Mesothelial cell of epicardium (in vitro differentiated cells): ENCODE measurements at places on chromosomes 13 and 19.
A peak's percentile ranks its signal among the peaks of the same experiment; 100 is the strongest.

GRCh38 chr13:101942038-101942437 lies 459.8 kb downstream of the FGF14 start:
- DNase-seq, result no peak

DNA sequence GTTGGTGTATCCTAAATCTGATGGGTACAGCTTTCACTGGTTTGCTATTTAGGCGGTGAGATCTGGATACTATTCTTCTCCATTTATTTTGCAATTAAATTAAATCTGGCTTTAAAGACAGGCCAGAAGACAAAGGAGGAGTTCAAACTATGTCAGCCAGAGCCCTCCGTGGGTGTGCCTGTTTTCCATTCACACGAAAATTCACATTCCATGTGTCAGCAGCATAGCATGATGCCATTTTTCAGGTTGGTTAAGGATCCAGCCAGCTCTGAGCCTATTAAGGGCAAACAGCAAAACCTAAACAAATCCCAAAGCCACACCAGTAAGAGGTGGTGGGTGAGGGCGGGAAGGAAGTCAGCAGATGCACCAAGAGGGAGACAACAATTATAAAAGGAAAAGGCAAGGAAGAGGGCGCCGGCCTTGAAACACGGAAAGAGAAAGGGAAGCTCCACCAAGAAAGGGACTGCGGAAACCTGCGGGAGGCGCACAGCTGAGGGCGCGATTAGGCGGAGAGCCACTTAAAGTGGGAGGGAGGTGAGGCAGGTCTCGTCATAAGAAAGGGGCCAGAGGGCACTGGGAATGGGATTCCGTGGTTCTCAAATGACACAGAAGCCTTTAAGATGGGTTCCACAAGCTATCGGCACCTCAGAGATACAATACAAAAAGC lies 43.0 kb downstream of the CARS2 start:
- peak; percentile 11 for DNase-seq

DNA sequence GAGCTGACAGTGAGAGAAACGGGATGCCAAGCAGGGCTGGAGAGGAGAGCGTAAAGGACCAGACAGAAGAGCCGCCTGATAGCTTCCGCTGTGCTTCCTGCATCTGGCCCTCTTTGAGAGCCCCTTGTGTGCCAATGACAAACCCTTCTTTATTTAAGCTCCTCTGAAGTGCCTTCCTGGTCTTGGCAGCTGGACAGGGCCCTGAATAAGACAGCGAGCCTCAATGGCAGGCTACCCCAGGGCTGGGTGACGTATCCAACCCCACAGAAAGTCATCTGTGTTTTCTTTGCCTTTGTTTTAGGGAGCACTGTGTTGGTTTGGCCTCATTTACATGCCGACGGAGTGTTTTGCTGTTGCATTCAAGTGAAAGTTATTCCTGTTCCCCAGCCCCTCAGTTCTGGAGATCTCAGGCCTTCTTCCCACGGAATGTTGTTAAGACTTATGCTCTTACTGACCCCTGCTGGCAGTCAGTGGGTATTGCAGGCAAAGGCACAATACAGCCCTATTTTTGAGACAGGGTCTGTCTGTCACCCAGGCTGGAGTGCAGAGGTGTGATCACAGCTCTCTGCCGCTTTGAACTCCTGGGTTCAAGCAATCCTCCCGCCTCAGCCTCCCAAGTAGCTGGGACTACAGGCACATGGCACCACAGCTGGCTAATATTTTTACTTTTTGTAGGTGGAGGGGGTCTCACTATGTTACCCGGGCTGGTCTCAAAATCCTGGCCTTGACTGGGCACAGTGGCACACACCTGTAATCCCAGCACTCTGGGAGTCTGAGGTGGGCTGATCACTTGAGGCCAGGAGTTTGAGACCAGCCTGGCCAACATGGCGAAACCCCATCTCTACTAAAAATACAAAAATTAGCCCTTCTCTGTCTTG lies 16.8 kb downstream of the CCL25 start:
- no peak for DNase-seq

DNA sequence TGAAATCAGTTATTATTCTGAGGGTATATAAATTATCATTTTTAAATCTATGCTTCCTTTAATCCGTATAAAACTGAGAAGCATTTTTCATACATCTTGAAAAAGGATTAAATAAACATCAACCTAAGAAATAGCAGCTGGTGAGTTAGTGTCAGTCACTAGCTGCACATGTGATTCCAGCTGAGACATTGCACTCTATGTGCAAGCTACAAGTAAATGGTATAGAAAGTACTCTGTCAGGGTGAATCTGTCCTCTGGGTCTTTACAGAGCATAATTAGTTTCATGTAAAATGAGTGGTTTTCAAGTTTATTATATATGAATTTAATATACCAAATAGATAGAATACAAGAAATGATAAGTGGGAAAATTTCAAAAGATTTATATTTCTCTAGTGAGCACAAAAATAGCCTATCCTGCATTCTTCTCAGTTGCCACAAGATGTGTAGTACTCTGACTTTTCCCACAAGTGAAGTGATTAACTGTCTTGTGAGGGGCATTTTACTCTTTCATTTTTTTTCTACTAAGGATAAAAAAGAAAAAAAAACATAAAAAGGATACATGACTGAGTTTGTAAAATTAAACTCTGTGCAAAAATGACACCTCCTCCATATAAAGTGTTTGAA lies 1372.1 kb downstream of the PCDH9 start:
- DNase-seq, result no peak

- DNase-seq, result no peak
These were observed 225.3 kb upstream of the SERP2 start for GRCh38 chr13:44148159-44148914.

GRCh38 chr13:113906571-113906970 lies 42.7 kb upstream of the GAS6 start:
- DNase-seq, result no peak

GRCh38 chr19:55118401-55118991 lies 1.1 kb upstream of the PPP1R12C start:
- no peak for DNase-seq

DNA sequence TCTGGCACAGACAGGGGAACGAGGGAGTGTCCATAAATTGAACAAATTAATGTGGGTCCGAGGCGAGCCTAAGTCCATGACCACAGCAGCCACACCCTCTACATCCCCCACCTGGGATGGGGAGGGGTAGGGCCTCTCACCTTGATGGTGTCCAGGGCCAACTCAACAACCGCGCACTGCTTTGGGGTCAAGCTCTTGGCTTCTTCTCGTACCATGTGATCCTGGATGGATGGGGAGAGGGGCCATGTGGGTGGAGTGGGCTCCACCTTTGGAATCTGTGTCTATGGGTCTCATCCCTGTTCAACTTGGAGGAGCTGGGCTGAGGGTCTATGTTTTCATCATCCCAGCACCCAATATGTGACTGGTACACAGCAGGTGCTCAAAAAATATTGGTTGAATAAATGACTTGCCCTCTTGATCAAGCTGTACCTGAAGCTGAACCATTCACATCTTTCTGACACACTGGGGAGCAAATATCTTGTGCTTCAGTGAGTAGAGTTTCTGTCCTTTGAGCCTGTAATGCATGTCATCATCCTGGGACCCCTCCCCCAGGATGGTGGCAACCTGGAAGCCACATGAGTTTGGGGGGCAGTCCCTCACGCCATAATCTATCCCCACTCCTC lies 62.9 kb downstream of the COLGALT1 start:
- DNase-seq, result no peak
